Sciatic nerve (tissue), 2 donors: ENCODE measurements at places on chromosomes 6 and 20. TPM values are rescaled to one million over a fixed set of nuclear protein-coding genes. Genes with fewer than 3 reads are reported as not detected.

PCNA gene
- 22.3 TPM for total RNA-seq

MAP1LC3A gene
- total RNA-seq, result 72.1 TPM

BIRC7 gene
- total RNA-seq, result 26.0 TPM

GRCh38 chr20:39876976-39877635 is 811.9 kb downstream of the MAFB start:
- no peak for DNase-seq

DNA sequence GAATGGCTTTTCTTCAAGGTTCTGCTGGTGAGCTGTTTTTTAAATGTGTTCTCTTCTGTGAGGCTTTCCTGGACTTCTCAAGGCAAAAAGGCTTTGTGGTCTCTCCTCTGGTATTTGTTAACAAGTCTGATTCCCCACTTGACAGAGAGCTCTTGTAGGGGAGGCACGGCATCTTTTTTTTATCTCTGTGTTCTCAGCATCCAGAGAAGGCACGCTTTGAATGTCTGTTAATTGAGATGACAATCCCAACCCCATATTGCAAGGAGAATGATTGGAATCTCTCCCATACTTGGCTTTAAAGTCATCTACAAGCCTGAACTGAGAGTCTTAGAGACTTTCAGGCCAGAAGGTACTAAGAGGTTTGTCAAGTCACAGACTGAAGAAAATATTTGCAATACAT is 22.6 kb downstream of the EDN1 start:
- DNase-seq, result no peak

- DNase-seq, result no peak
Observed at GRCh38 chr20:7672571-7672970, 267.7 kb downstream of the HAO1 start.

- no peak for DNase-seq
Observed at GRCh38 chr6:16450285-16450684, 211.9 kb downstream of the GMPR start.

- no peak for DNase-seq
Observed at GRCh38 chr6:33430991-33431879, 11.4 kb downstream of the SYNGAP1 start.

- no peak for DNase-seq
Observed at GRCh38 chr20:25470045-25470444, 62.6 kb downstream of the GINS1 start.

MTFR2 gene
- 0.80 TPM for total RNA-seq

DNA sequence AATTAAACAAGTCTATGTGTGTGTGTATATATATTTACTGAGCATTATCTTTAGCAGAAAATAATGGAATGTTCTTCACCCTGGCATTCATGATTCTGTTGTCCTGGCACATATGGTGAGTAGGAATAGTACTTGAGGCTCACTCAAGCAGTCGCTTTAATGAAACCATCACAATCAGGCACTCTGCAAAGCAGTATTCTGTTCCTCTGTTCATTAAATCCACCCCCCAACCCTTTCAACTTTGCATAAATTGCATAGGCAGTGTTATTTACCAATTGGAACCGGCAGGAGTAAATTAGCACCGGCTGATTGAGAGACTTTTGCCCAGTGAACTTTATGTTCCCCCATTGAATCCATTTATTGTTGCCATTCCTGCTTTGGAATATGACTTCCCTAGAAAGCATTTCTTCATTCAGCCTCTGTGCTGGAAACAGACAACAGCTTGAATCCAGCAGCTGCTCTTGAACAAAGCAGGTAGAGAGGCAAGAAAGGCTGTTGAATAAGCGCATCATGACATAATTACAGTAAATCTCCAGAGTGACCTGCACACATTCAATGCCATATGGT is 268.0 kb upstream of the RNF217 start:
- no peak for DNase-seq

DNA sequence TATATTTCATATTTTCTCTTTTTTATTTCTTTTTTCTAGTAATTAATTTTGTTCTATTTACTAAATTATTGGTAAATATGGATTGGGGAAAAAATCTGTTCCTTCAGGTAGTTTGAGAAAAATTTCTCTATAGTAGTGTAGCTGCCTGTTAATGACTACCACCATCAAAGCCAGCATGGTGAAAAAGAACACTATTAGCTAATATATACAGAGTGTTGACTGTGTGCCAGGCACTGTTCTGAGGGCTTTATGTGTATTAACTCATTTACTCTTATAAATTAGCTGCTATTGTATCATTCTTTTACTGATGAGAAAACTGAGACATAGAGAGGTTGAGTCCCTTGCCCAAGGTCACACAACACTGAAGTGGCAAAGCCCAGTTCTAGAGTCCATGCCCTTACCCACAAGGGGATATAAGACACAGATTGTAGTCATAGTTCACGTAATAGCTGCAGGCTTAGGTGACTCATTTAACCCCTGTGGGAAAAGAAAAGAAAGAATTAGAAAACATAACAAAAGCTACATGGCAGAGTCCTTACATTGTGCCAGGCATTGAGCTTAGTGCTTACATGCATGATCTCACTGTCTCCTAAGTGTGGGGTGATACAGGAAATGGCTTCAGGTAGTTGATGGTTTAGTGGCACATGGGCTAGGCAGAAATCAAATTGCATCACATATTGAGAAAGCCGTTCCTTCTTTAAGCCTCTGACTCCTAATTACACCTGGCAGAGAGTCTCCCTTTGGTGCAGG is 12.2 kb upstream of the AKIRIN2 start:
- no peak for DNase-seq

DNA sequence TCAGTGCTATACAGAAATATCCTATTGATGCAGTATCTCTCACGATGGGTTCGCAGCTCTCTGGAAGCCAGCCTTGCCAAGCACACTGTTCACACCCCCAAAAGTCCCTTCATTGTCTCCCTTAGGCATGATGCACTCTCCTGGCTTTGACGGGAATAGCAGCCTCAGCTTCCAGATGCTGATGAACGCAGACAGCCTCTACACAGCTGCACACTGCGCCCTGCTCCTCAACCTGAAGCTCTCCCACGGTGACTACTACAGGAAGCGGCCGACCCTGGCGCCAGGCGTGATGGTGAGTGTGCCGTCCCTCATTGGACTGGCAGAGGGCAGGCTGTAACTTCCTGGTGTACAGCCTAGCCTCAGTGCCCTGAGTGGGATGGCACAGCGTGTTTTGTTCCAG is 60.0 kb upstream of the PBOV1 start:
- no peak for DNase-seq
